ENCODE measurements at places on chromosomes 2 and 18.

DNA sequence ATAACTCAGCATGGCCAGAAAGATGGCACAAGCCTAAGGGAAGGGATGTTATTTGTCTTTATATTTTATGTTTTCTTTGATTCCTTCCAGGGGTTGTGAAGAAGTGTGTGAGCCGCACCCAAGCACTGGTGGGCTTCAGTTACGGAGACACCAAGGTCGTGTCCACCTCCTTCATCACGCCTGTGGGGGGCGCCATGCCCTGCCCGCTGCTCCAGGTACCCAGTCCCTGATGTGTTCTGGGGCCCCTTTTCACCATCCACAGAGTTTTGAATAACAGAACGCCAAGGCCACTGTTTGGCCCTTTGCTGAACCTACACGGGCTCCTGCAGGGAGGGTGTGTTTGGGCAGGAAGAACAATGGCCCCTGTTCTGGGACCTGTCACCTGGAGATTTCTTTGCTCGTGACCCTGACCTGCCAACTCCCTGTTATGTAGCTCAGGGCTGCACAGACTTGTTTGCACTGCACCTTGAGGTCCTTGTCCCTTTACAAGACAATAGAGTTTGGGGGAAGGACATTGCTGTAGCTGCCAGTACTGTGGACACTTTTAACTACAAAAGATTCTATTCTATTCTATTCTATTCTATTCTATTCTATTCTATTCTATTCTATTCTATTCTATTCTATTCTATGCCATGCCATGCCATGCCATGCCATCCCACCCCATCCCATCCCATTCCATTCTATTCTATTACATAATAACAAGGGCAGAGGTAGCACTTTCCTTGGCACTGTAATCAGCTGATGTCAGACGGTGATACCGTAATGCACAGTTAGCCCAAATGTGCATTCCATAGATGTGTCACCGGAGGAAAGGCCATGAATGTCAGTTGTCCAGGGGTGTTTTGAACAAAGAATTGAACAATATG, 48.2 kb upstream of the CNGA3 start:
- DNase-seq = no peak

DNA sequence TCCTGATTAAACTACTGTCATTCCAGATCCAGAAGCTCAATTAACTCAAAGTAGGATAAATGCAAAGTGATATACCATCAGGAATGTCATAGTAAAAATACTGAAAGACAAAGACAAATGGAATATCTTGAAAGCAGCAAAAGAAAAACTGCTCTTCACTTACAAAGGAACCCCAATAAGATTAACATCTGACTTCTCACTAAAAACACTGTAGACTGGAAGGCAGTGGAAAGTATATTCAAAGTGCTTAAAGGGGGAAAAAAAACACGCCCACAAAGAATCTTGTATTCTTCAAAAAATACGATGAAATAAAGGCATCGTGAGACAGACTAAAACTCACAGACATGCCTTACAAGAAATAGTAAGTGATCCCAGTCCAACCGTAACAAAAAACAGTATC, 195.7 kb downstream of the DOK6 start:
- DNase-seq = no peak

- no peak for DNase-seq
Measured at GRCh38 chr2:129778584-129778877, 200.9 kb upstream of the RAB6C start.

DNA sequence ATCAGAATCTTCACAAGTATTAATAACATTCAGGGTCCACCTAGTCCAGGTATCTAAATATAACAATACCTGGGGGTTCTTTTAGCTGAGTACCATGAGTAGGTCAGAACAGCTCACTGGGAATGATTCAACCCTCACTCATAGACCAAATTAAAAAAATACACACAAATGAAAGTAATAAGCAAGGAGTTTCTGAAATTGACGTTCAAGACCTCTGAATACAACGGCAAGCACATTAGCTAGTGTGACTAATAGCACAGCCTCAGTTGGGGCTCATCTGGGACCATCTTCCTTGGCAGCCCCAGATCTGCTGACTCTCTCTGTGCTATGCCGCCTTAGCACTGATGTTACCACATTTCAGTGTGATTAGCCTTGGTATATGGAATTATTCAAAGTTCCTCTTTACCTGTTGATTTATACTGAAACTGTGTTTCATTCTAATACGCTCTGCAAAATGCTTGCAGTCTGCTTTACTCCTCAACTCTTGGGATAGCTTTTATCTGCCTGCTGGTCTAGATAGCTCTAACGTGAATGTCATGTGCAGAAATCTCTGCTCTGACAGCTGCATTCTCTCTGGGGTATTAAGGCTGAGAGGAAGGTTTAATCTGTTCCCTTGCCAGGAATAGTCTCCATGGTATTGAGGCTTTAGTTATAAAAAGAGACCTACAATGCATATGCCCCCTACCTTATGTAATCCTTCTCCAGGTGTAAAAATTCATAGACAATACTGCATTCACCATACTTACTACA, 153.3 kb downstream of the METTL4 start:
- DNase-seq = no peak

GRCh38 chr2:82224301-82224940, 1919.9 kb upstream of the LRRTM1 start:
- no peak for DNase-seq

DNA sequence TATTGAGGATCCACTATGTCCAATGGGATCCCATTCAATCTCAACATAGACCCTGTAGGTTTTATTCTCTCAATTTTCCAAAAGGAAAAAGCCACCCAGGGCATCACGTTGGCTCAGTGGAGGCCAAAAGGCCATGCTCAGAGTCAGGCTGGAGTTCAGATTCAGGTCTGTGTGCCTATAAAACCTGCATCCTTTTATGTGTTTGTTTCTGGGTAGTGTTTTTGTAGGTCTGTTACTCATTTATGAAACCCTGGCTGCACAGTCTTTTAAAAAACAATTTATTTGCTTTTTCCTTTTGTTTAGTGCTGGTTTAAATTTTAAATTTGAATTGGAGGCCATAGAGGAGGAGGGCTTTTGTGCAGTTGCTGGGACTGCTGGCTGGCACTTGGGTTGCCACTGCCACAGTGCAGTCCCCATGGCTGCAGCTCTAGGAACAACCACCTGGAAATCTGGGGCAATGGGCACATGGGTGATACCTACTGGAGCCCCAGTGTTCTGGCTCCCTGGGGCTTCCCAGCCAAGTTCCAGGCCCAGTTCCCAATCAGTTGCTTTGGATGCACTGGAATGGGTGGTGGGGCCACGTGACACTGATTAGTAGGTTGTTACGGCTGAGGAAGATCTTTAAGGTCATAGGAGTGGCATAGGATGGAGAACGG, 31.3 kb downstream of the IL1R2 start:
- DNase-seq = no peak

- no peak for DNase-seq
Measured at GRCh38 chr2:239608260-239608659, 207.4 kb upstream of the HDAC4 start.

GRCh38 chr2:73822276-73822675, 6.5 kb upstream of the STAMBP start:
- DNase-seq = no peak

DNA sequence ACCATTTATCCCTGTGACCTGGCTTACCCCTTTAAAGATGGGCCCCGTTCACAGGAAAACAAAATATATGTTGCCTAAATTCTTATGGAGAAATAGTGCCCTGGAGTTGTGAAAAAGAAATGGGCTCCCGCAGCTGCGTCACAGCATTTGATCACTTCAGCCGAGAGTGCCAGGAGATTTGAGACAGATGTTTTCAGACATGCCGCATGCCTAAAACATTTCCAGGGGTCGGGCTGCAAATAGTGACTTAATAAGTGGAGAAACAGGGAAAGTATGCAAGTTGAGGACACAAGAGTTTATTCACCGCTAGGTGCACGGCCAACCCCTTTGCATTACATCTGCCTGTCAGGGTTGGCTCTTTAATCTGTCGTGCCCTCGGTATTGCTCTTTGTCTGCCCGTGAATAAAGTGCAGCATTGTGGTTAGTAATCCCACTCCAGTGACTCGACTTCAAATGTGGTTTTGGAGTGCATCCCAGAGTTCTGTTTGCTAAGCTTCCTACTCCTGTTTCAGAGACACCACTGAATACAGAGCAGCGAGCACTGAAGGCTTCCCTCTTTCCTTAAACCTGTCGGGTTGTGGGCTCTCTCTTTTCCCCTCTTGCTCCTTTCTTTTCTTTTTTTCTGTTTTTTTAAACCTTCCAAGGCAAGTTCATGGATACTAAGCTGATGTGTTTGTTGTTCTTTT, 187.5 kb downstream of the LTBP1 start:
- DNase-seq = no peak

DNA sequence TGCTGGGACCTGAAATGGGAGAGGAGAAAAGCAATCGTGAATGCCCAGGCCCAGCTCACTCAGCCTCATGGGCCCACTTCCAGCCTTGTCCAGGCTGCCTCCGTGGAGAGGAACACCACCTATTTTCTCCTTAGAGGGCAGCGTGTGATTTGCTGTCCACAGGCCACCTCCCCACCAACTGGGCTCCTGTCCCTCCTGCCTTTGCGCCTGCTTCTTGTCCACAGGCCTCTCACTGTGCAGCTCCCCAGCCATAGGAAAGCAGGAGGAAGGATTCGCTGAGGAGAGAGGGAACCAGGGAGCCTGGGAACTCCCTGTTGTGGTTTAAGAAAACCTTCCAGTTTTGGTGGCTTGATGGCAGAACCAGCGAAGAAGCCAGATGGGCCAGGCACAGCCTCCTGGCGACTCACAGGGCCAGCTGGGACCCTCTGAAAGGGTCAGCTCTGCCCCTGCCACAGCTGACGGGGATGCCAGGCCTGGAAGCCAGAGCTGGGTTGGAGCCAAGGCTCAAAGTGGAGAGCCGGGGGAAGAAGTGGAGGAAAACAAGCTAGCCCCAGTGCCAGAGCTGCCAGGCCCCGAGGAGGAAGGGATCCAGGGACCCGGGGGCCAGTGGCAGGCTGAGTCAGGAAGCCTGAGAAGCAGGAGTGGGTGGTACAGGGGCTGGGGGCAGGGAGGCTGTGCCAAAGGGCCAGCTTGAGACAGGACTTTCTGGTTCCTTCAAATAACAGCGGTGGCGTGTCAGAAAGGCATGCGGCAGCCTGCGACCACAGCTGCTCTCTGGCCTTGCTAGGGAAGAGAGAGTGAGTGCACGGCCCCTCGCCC, 9.9 kb downstream of the TMBIM1 start:
- DNase-seq = no peak
